ENCODE measurements at places on chromosomes 3 and 15.

- no peak for DNase-seq
Measured at GRCh38 chr15:42100021-42100800, 5.8 kb upstream of the PLA2G4D start.

DNA sequence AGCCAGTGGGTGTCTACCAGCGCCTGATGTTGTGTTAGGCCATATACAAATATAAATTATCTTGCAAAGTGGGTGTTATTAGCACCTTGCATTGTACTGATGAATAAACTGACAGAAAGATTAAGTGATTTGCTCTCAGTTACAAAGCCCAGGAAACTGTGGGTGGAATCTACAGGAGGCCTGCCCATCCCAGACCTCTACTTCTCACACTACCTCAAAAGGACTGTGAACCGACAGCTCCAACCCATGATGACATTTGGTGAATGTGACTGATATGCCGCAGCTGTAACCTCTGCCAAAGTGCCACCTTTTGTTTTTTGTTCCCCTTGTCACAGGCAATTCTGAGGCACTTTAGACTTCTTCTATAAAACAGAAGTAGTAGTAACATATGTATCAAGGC, 43.7 kb upstream of the KCNMB2 start:
- DNase-seq, result no peak

GRCh38 chr15:35496585-35496984, 49.4 kb downstream of the DPH6 start:
- no peak for DNase-seq

GRCh38 chr15:76987896-76988860, 6.7 kb upstream of the PSTPIP1 start:
- DNase-seq, result no peak

- no peak for DNase-seq
Measured at GRCh38 chr3:168156479-168156878, 60.8 kb upstream of the GOLIM4 start.

GRCh38 chr15:41437448-41437847, 20.6 kb downstream of the RTF1 start:
- DNase-seq, result no peak

DNA sequence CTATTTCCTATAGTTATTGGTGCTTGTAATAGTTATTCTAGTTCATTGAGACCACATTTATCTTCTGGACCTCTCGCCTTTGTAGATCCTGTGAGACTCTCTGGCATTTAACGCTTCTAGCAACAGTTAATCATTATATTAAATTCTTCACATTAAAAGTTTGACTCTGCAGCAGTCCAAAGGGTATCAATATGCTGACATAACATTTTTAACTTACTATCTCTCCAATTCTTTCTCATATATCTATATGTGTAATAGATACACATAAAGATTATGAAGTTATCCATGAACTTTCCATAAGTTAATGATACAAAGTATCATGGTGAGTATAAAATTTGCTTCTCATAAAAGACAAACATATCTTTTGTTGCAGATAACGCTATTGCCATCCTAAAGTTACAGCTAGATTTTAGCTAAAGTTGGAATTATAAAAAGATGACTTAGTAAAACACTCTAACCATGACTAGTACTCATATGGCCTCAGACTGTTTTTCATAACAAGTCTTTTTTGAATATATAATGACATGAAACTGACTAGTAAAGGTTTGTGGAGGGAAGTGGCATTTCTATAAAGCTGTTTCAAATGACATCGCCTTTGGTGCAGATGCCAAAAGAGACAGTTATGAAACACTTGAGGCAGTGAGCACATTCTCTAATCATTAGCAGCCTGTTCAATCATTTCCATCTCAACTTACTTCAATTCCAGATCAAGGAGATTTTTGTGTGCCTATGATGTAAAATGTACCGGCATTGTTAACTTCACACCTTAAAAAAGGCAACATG, 379.3 kb upstream of the CBLB start:
- DNase-seq, result no peak

Data from brain pericyte (primary cell).